ENCODE measurements at places on chromosomes 5 and 9. TPM values are rescaled to one million over a fixed set of nuclear protein-coding genes. Genes with fewer than 3 reads are reported as not detected.

The PCDHGA6 gene
- total RNA-seq = 0.24 TPM

The SHOC1 gene
- not detected for total RNA-seq

The C9orf57 gene
- not detected for total RNA-seq

The GABRP gene
- total RNA-seq = not detected

The HMCN2 gene
- 0.12 TPM for total RNA-seq

The DBH gene
- total RNA-seq = not detected

The PRSS3 gene
- total RNA-seq = 12.6 TPM

The C5orf34 gene
- 5.1 TPM for total RNA-seq

The ADGRD2 gene
- total RNA-seq = not detected

The FBP2 gene
- total RNA-seq = not detected

The SPINK4 gene
- not detected for total RNA-seq

The LCN1 gene
- total RNA-seq = not detected

The N4BP3 gene
- total RNA-seq = 1.1 TPM

The GRM6 gene
- not detected for total RNA-seq

The MAT2B gene
- 43.9 TPM for total RNA-seq

The ARID3C gene
- 0.16 TPM for total RNA-seq

The WDR38 gene
- 0.12 TPM for total RNA-seq

The CWC27 gene
- 13.3 TPM for total RNA-seq

The C7 gene
- total RNA-seq = not detected

The SUSD3 gene
- total RNA-seq = 0.65 TPM

The PCDHB4 gene
- total RNA-seq = not detected

The GKAP1 gene
- 4.4 TPM for total RNA-seq

The AMBP gene
- total RNA-seq = 7.5 TPM

The ANXA2R gene
- 2.5 TPM for total RNA-seq

The MZB1 gene
- total RNA-seq = not detected

The TMEFF1 gene
- 1.1 TPM for total RNA-seq

The IL7R gene
- total RNA-seq = 0.46 TPM

The SHC3 gene
- 0.34 TPM for total RNA-seq

The FCN1 gene
- total RNA-seq = not detected

The SLC22A4 gene
- 5.5 TPM for total RNA-seq

The APBA1 gene
- 0.31 TPM for total RNA-seq
